ENCODE measurements at places on chromosomes 6 and 20. TPM values are rescaled to one million over a fixed set of nuclear protein-coding genes. Genes with fewer than 3 reads are reported as not detected.

GRCh38 chr6:151240791-151241642 is 1.2 kb downstream of the AKAP12 start:
- H3K27me3 ChIP-seq = peaks cover 69% of the 10 kb centered on the region
- no peaks in the 10 kb centered on the region for H3K36me3 ChIP-seq
- H3K4me3 ChIP-seq = peak overlapping the region; percentile 43
- peak; percentile 7 for DNase-seq

GRCh38 chr20:62942456-62942855 is 4.5 kb downstream of the GID8 start:
- H3K27ac ChIP-seq = no peak overlapping the region
- no peak for DNase-seq
- H3K4me3 ChIP-seq = no peak overlapping the region
- peaks cover 49% of the 10 kb centered on the region for H3K36me3 ChIP-seq
- H3K27me3 ChIP-seq = no peaks in the 10 kb centered on the region

- H3K27ac ChIP-seq = no peak overlapping the region
- H3K4me1 ChIP-seq = no peaks in the 10 kb centered on the region
- DNase-seq = no peak
- no peaks in the 10 kb centered on the region for H3K36me3 ChIP-seq
- no peak overlapping the region for H3K4me3 ChIP-seq
- no peaks in the 10 kb centered on the region for H3K27me3 ChIP-seq
Measured at GRCh38 chr6:113696960-113697359, 160.2 kb upstream of the MARCKS start.

The IRF4 gene
- 126 TPM for total RNA-seq

The RIPOR3 gene
- total RNA-seq = not detected
